Left lung (tissue), 14 donors: ENCODE measurements at places on chromosomes 1 and 21. TPM values are rescaled to one million over a fixed set of nuclear protein-coding genes. Genes with fewer than 3 reads are reported as not detected.

DNA sequence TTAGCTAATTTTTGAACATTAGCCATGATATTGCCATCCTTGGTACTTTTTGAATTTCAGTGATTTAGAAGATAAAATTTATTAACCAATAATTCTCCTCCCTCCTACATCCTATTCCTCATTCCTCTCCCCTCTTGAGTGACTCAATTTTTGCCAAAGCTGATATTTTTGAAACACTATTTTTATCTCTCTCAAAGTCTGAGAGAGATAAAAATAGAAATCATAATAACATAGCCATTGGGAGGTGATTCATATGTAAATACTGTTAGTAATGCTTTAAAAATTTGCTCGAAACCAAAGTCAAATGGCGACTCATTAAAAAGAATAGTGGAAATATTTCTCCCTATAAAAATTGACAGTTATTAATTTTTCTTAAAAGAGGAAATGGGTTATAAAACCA lies 97.4 kb downstream of the PATJ start:
- no peak for DNase-seq

GRCh38 chr1:182235952-182236650 lies 155.5 kb downstream of the GLUL start:
- DNase-seq = peak; percentile 53

GRCh38 chr21:45713613-45714012 lies 70.1 kb downstream of the PCBP3 start:
- no peak for DNase-seq

GRCh38 chr1:8396786-8397406 lies 79.0 kb downstream of the SLC45A1 start:
- DNase-seq = no peak

GRCh38 chr1:63913533-63913932 lies 139.7 kb downstream of the ROR1 start:
- DNase-seq = no peak

GRCh38 chr1:96520579-96520947 lies 201.0 kb upstream of the PTBP2 start:
- peak; percentile 32 for DNase-seq

- no peak for DNase-seq
These were observed 66.0 kb downstream of the TMEM200B start for GRCh38 chr1:29057700-29058099.

DNA sequence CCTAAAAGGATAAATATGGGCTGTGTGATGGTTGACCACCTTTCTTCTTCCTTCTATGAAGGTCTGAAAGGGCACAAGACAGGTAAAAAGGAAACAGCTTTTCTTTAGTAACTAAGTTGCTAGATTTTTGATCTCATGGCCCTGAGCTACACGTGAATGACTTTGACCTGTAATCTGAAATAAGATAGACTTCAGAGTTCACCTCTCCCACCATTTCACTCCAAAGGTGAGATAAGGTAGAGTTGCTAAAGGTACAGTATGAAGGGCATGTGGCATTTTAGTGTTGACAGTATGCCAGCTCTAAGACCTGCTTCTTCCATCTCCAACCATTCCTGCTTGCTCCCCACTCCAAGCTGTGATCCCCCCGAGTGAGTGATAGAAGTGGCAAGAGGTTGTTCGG lies 25.8 kb upstream of the C8B start:
- DNase-seq = no peak

- DNase-seq = peak; percentile 84
These were observed 40.7 kb downstream of the CASQ2 start for GRCh38 chr1:115727706-115728249.

GRCh38 chr1:164772635-164773034 lies 213.7 kb downstream of the PBX1 start:
- DNase-seq = peak; percentile 81

- DNase-seq = peak; percentile 19
These were observed 56.9 kb downstream of the ODF2L start for GRCh38 chr1:86339014-86339812.

DNA sequence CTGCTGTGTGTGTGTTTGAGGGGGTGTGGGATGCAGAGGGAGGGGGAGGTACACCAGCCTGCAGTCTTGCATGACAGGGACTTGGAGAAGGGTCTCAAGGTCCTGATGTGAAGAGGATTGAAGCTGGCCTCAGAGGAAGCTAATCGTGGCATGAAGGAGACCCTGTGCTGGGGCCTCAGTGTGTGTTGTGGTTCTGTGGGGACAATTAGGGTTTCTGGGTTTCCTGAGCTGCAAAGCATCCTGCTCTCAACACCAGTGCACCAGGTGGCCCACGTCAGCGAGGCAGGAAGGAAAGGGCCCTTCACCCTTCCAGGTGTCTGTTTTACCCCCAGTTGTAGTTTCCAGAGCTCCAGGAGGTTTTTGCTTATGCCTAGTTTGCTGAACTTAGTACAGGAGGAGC lies 52.8 kb downstream of the TENT5C start:
- no peak for DNase-seq

GRCh38 chr1:200448034-200448762 lies 38.4 kb upstream of the ZNF281 start:
- no peak for DNase-seq

DNA sequence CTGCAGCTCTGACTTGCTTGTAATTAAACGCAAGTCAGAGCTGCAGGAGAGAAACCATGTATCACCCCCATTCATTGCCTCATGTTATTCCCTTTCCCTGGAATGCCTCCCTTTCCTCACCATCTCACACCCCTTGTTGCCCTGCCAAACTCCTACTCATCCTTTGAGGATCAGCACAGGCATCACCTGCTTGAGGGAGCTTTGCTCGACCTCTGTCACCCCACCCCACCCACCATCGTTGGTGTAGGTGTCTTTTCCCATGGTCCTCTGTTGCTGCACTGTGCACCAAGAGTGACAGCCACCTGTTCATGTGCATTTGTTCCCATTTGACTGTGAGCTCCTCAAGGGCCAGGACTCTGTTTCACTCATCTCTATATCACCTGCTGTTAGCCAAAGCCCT lies 117.2 kb downstream of the PLPP3 start:
- DNase-seq = no peak

GRCh38 chr21:38384238-38384560 lies 114.1 kb downstream of the ERG start:
- no peak for DNase-seq

DNA sequence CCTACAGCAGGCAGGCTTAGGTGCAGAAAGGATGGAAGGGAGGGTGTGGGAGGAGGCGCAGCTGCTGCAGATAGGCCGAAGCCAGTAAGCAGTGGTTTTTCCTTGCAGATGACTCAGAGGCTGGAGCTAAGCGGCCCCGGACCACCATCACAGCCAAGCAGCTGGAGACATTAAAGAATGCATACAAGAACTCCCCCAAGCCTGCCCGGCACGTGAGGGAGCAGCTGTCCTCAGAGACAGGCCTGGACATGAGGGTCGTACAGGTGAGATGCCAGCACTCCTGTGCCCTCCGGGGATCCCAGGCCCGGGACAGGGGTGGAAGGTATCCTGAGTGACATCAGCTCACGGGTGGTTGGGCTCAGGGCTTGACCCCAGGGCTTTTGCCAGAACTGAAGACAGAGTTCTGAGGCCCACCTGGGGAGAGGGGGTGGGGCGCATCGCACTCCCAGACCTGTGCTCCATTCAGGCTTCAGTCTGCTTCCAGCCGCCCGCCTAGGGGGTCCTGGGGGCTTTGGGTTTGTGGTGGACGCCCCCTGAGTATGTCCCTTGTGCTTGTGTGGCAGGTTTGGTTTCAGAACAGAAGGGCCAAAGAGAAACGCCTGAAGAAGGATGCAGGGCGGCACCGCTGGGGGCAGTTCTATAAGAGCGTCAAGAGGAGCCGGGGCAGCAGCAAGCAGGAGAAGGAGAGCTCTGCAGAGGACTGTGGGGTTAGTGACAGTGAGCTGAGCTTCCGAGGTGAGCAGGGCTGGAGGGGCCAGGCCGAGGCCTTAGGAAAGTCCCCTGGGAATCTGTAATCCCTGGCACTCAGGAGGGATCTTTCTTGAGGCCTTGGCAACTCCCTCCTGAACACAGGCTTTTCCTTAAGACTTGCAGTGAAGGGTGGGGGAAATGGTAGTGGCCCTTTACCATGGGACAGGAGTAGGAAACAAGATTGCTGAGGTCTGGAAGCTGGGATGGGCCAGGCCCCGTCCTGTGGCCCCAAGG lies 41.5 kb downstream of the LHX4 start:
- no peak for DNase-seq

DNA sequence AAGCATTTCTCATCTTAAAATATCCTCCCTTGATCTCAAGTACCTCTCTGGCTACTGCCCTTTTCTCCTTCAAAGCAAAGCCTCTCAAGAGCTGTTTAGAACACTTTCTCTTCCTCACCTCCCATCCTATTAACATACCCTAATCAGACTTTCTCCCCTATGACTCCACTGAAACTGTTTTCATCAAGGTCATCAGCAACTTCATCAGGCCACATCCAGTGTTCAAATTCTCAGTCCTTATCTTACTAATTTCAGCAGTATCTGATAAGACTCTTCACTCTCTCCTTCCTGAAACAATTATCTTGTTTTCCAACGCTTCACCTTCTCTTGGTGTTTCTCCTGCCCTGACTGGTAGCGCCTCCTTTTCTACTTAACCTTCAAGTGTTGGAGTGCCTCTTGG lies 1.5 kb upstream of the RAP1A start:
- DNase-seq = no peak

- no peak for DNase-seq
These were observed 47.4 kb upstream of the ENAH start for GRCh38 chr1:225700164-225700821.

DNA sequence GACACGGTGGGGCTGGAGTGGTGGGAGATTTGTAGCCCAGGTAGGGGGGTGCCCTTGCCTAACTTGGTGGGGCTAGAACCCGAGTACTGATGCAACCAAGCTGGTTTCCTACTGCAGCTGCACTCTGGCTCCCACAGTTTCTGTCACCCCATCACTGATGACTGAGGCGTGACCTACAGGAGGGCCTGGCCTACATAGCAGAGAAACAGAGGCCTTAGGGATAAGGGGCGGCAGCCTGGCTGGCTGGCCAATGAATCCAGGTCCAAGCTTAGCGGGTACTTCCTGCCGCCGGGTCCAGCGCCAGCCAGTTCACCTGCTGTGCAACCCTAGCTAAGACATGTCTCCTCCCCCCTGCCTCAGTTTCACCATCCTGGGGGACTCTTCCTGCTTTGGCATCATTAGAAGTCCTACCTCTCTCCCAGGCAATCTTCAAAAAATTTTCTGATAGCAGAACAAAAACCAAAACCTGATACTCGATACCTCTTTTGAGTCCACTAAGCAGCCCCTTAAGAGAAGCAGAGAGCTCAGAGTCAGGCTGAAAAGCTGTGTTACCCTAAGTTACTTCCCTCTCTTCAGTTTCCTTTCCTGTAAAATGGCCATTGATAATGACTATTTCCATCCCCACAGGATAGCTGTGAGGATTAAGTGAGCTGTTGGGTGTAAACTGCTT lies 27.3 kb upstream of the RNF19B start:
- no peak for DNase-seq

DNA sequence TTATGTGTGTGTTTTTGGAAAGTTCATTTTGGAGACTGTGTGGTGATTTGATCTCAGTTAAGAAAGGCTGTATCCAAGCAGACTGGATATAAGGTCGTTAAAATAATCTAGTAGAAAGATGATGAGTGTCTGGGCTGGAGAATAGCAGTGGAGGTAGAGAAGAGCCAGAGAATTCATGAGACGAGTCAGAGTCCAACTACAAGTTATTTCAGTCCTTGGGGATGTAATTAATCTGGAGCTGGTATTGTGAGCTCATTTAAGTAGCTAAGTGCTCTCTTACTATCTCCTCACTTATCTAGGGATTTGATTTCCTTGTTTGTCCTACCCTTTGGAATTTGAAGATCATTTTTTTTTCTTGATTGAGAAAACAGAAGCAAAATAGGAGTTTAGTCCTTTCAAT lies 1219.0 kb upstream of the ADGRL4 start:
- DNase-seq = no peak

SHE gene
- polyA plus RNA-seq = 21.8 TPM

ITLN2 gene
- not detected for polyA plus RNA-seq

AXDND1 gene
- 0.37 TPM for polyA plus RNA-seq

CLCA1 gene
- not detected for polyA plus RNA-seq

URB1 gene
- 13.9 TPM for polyA plus RNA-seq

CFHR3 gene
- polyA plus RNA-seq = 0.67 TPM

TDRD10 gene
- polyA plus RNA-seq = 3.1 TPM

DNALI1 gene
- 49.4 TPM for polyA plus RNA-seq

MIB2 gene
- 62.2 TPM for polyA plus RNA-seq
